ENCODE measurements at places on chromosomes 5 and 9.

GRCh38 chr9:104872656-104873488, 55.1 kb downstream of the ABCA1 start:
- peak; percentile 48 for DNase-seq

GRCh38 chr5:119343766-119344165, 12.1 kb upstream of the TNFAIP8 start:
- no peak for DNase-seq

GRCh38 chr5:153347611-153348010, 142.9 kb upstream of the GRIA1 start:
- no peak for DNase-seq

DNA sequence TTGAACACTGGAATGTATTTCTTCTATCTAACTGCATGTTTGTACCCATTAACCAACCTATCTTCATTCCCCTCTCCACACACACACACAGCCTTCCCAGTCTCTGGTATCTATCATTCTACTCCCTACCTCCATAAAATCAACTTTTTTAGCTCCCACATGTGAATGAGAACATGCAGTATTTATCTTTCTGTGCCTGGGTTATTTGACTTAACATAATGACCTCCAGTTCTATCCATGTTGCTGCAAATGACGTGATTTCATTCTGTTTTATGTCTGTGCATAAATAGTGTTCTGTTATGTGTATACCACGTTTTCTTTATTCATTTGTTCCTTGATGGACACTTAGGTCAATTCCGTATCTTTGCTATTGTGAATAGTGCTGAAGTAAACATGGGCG, 38.7 kb upstream of the CTSL start:
- no peak for DNase-seq

- DNase-seq: no peak
Measured at GRCh38 chr5:149855366-149855765, 89.2 kb downstream of the PDE6A start.

DNA sequence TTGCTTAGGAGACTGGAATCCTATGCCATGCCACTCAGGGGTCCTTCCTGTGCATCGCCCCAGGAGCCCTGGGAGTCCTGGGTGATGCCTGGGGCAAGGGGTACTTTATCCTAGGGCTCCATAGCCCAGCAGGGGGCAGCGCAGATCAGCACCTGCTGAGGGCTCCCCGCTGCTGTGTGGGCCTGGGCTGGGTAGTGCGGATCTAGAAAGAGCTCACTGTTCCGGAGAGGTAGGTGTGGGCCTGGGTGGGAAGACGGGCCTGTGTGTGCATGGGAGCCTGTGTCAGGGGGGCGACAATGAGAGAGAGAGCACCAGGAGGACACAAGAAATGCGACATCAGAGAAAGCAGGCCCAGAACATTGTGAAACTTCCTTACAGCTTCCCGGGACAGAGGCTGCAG, 11.4 kb upstream of the DAB2IP start:
- DNase-seq: no peak

DNA sequence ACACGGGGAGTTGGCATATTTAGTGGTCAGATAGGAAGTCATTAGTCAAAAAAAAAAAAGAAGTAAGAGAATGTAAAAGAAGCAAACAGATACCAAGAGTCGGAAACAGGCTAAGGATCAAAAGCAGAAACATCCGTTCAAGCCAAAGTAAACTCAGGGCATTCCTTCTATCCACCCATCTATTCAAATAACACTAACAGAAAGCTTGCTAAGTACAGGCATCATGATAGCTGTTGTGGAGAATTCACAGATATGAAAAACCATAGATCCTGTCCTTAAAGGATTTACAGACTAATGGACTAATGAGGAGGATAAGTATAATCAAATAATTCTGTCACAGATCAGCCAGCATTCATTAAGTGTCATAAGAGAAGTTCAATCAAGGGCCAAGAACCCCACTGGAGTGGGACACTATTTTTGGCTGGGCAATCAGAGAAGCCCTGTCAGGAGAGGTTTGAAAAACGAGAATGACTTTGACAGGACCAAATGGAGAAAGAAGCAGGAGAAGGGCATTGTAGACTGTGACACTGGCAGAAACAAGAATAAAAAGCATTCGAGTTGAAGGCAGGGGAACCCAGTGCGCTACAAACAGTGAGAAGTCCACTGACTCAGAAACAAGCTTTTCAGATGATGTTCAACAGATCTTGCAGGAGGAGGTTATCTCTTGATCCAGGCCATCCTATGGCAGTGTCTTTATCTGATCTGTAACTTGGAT, 154.2 kb upstream of the TSLP start:
- DNase-seq: no peak

GRCh38 chr9:131708226-131709002, 31.5 kb downstream of the RAPGEF1 start:
- DNase-seq: no peak
